ENCODE measurements at places on chromosomes 4 and X.

GRCh38 chr4:37601531-37601930 lies 84.6 kb downstream of the RELL1 start:
- no peak for DNase-seq

DNA sequence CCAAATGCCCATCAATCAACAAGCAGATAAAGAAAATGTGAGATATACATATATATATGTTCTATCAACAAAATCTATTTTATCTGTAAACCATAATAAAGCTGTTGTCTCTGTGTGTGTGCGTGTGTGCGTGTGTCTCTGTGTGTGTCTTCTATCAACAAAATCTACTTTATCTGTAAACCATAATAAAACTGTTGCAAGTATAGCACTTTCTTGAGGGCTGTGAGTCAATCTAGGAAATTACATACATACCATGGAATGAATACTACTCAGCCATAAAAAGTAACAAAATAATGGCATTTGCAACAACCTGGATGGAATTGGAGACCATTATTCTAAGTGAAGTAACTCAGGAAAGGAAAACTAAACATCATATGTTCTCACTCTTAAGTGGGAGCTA lies 12.5 kb upstream of the PLK4 start:
- DNase-seq = no peak

GRCh38 chrX:136810493-136810892 lies 29.8 kb upstream of the ARHGEF6 start:
- no peak for DNase-seq

DNA sequence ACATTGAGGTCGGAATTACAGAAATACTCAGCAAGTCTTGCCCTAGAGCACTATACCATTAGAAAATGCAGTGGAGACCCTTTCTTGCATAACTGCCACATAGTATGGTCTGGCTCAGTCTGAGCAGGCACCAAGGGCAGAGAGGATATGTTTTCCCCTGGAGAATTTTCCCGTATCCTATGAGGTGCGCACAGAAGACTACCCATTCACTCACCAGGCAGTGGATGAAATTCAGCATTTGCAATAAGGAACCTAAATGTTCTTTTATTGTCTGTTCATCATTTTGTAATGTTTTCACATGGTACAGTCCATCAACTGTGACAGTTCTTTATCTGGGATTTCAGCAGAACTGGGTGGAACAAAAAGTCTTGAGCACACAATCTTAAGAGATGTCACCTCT lies 15.5 kb downstream of the JADE3 start:
- DNase-seq = no peak

- DNase-seq = no peak
Observed at GRCh38 chr4:183507925-183508696, 3.3 kb downstream of the ING2 start.

- DNase-seq = no peak
Observed at GRCh38 chr4:184165291-184165690, 52.4 kb downstream of the ENPP6 start.

DNA sequence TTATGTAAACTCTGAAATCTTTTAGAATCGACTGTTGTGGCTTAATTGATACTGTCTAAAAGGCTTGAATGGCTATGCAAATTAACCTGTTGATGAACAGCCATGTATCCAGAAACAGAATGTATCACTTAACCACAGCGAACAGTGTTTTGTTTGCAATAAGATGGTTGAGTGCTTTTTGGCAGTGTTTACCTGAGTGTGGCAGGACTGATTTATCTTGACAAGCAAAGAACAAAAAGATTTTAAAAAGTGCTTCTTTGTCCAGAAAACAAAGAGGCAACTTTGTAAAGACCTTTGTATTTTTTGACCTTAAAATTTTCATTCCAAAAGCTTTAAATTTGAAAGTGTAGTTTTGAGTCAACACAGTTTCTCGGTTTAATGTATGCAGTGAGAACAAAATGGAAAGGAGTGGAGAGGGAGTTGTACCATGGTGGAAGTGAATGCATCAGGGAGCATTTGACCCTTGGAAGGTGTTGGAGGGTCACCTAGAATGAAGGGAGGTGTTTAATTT lies 18.0 kb downstream of the ARHGAP10 start:
- no peak for DNase-seq

GRCh38 chrX:109089359-109089758 lies 353.0 kb upstream of the IRS4 start:
- DNase-seq = no peak

GRCh38 chr4:155667568-155668511 lies 1.2 kb downstream of the GUCY1A1 start:
- no peak for DNase-seq

GRCh38 chr4:79904331-79904730 lies 168.7 kb downstream of the ANTXR2 start:
- DNase-seq = no peak

DNA sequence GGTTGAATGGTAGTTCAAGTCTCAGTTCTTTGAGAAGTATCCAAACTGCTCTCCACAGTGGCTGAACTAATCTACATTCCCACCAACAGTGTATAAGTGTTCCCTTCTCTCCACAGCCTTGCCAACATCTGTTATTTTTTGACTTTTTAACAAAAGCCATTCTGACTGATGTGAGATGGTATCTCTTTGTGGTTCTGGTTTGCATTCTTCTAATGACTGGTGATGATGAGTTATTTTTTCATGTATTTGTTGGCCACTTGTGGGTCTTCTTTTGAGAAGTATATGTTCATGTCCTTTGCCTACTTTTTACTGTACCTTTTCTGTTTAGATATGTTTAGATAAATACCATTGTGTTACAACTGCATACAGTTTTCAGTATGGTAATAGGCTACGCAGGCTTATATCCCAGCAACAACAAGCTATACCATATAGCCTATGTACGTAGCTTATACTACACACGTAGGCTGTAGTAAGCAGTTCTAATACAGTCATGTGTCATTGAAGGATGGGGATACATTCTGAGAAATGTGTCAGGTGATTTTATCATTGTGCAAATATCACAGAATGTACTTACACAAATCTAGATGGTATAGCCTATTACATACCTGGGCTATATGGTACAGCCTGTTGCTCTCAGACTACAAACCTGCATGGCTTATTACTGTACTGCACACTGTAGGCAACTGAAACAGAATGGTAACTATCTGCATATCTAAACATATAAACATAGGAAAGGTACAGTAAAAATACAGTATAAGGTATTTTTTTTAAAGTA lies 28.1 kb downstream of the KLHL8 start:
- DNase-seq = no peak

GRCh38 chr4:143515905-143516304 lies 2.4 kb downstream of the SMARCA5 start:
- no peak for DNase-seq

GRCh38 chrX:51802917-51803688 lies 59.9 kb downstream of the GSPT2 start:
- peak; percentile 43 for DNase-seq

DNA sequence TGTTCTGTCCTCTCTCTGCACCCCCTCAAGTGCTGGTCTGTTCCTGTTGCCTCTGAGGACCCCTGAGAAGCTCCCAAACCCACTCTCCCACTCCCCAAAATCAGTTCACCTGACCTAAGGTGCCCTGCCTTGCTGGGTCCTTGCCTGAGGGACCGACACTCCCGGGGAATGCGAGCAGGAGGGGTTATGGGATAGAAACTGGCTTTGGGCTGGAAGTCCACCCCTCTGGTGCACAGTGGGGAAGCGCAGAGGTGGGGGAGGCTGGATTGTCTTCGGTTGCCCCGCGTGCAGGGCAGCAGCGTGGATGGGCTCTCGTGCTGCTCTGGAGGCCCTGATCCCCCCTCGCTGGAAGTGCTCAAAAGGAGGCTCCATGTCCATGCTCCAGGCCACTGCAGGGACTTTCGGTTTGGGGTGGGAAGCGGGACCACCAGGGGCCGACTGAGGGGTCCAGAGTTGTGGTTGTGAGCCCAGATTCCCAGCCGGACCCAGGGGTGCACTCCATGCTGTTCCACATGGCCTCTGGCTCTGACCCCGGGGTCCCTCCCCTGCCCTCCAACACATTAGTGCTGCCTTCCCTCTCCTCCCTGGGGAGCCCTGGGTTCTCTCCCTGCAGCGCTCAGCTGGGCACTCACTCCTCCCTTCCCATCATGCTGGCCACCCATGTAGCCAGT lies 7.6 kb downstream of the SORCS2 start:
- no peak for DNase-seq

GRCh38 chrX:109843963-109844751 lies 111.1 kb upstream of the ACSL4 start:
- no peak for DNase-seq

GRCh38 chr4:6228158-6229067 lies 28.1 kb upstream of the JAKMIP1 start:
- no peak for DNase-seq

- DNase-seq = peak; percentile 93
Observed at GRCh38 chr4:6986781-6987587, 56.2 kb upstream of the TADA2B start.

DNA sequence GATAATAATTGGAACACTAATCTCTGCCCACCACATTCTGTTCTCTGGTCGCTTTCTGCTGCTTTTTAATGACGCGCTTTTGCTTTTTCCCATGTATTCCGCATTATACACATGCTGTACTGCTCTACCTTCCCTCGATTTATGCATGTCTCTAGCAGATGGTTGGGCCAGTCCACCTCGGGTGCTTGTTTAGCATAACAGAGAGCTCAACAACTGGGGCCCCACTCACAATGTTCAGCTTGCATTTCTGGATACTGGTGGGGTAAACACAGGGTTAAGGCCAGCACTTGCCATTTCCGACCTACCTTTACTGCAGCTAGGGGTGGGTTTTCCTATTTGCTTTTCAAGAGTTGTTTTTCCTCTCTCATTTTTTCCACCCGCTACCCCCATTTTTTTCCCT lies 255.8 kb downstream of the SOX3 start:
- DNase-seq = no peak

DNA sequence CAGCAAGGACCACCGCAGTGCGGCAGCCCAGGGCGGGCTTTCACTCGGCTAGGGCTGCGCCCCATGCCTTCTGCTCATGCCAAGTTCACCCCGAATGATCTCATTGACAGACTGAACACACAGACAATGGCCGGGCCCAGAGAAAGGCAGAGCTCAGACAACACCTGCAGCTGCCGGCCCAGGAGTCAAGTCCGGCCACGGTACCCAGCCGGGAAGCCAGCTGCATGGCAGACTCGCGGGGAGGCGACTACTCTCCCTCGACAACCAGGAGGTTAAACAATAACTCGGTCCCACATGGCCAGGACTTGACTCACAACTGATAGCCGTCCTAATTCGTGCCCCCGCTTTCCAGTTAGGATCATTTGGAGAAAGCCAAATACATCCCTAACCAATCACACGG lies 50.4 kb downstream of the ABLIM2 start:
- DNase-seq = no peak

GRCh38 chrX:129781134-129781672 lies 1.5 kb downstream of the SASH3 start:
- DNase-seq = peak; percentile 68

- DNase-seq = no peak
Observed at GRCh38 chr4:145279122-145279960, 99.0 kb upstream of the OTUD4 start.

- no peak for DNase-seq
Observed at GRCh38 chrX:21764008-21764407, 6.1 kb upstream of the SMPX start.

DNA sequence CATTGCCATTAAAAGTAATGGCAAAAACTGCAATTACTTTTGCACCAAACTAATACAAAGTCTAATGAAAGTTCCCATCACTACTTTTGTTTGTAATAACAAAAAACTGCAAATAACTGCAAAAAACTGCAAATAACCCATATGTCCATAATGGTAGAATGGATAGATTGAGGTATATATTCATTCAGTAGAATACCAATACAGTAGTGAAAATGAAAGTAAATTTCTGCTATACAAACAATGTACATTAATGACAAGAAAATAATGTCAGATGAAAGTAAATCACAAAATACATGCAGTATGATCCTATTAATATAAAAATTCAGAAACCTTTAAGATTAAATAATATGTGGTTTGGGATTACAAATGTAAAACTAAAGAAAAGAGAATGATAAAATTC lies 41.3 kb upstream of the CEP135 start:
- DNase-seq = no peak

- no peak for DNase-seq
Observed at GRCh38 chr4:147583876-147584275, 33.3 kb upstream of the TMEM184C start.

DNA sequence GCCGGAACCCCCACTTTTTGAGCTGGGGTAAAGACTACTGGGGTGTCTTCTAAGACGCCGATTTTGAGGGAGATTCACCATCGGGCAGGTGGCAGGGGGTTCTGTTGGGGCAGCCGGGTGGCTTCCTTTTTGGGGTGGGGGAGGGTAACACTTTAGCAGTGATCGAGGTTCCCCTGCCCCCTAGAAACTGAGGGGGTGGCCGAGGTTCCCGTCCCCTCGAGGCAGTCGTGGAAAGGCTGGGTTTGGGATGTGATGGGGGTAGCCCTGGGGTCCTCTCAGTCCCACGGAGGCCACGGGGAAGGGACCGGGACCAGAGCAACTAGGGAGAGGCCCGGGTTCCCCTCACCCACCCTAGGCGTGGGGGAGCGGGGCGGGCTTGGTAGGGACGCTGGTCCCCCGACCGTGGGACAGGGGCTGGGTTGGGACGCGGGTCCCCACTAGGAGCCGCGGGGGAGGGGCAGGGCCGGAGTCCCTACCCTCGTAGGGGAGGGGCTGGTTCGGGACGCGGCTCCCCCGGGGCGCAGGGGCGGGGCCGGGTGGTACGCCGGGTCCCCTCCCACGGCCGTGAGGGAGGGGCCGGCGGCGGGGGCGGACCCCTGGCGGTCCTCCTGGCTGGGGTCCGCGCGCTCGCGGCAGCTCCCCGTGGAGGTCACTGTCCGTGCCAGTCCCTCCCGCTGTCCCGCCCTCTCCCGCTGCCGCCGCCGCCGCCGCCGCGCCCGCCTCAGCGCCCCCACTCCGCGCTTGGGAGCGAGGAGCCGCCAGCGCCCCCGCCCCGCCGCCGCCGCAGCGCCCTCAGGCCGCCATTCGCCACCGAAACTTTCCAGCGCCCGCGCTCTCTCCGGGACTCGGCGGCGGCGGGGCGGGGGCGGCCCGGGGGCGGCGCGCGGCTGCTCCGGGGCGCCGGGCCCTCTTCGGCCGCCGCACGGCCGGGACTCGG lies at the start of gene TBL1X:
TBL1X (plus strand) TSS at position 624 of the 937 bp plus-strand sequence. CDS start 188,529 bp downstream, outside the sequence.
- peak; percentile 60 for DNase-seq

DNA sequence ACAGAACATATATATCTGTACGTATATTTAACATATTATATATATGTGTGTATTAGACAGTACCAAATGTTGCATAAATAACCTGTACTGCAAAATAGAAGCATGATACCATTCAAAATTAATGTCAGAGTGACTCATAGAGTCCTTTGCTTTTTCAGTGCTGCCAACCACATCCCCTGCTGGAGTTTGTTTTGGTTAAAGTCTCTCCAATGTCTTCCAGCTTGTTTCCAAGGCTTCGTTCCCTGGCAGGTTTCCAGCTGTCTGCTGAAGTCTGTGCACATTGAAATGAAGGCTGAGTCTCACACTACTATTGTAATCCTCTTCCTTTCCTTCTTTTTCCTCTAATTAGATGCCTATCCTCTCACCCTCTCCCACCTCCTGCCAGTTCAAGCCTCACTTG lies 14.9 kb downstream of the NRK start:
- DNase-seq = no peak

DNA sequence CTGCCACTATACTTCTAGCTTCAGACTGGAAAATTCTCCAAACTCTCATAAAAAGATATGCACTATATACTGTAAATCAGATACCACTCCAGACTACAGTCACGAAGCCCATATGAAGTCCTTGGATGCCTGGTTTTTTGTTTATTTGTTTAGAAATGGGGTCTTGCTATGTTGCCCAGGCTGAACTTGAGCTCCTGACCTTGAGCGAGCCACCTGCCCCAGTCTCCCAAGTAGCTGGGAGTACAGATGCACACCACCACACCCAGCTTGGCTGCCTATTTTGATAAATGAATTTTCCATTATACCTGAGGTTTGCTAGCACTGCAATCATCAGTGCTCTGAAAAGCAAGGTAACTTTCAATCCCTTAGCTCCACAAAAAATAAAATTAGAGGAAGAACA lies 53.1 kb downstream of the ELF2 start:
- DNase-seq = no peak
